ENCODE measurements at places on chromosomes 2 and 18. TPM values are rescaled to one million over a fixed set of nuclear protein-coding genes. Genes with fewer than 3 reads are reported as not detected.

Gene MAP3K19
- not detected for total RNA-seq

Gene NYAP2
- total RNA-seq, result not detected

Gene FTCDNL1
- 0.79 TPM for total RNA-seq

Gene SCLY
- total RNA-seq, result 8.2 TPM

Gene TMEM178A
- not detected for total RNA-seq

Gene UGT1A6
- 0.79 TPM for total RNA-seq

Gene DTNA
- total RNA-seq, result 0.39 TPM

Gene VWA3B
- total RNA-seq, result 0.11 TPM

Gene SCN3A
- total RNA-seq, result not detected

Gene OR6B2
- total RNA-seq, result not detected

Gene MYOM1
- total RNA-seq, result 1.6 TPM
